ENCODE measurements at places on chromosomes 11 and 22. TPM values are rescaled to one million over a fixed set of nuclear protein-coding genes. Genes with fewer than 3 reads are reported as not detected.

DNA sequence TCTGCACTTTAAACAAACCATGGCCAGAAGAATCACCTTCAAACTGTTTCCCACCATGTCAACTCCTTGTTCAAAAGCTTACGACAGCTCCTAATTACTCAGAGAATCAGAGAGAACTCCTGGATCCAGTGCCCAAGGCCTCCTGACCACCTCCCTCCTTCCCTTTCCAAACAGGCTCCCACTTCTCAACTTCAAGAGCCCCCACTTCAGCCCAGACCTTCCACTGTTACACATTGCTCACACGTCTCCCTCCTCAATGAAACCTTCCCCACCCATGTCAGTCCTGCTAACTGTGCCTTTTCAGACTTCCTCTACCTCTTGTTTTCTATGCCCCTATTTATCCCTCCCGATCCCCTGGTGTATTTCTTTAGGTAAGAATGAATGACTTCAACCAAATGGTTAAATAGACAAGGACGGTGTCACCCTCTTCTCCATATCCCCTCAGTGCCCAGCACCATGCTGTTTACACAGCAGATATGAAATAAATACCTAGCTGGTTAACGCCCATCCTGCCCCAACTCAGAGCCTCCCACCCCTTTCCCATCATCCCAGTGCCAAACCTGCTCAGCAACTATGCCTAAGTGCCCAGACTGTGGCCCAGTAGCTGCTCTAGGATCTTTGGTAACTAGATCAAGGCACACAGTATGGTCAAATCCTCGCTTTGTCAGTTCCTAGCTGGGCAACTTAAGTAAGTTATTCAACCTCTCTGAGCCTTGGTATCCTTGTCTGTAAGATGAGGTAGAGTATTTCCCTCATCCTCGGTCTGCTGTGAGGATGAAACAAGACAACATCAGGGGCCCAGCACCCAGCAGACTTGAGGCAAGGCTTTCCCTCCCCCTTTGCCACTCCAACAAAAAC is 36.8 kb downstream of the PLEKHA7 start:
- no peak for DNase-seq

Gene TXN2
- 20.4 TPM for total RNA-seq

Gene MS4A6A
- total RNA-seq = 3.7 TPM

GRCh38 chr11:70913715-70914231 is 338.6 kb downstream of the SHANK2 start:
- DNase-seq = no peak

DNA sequence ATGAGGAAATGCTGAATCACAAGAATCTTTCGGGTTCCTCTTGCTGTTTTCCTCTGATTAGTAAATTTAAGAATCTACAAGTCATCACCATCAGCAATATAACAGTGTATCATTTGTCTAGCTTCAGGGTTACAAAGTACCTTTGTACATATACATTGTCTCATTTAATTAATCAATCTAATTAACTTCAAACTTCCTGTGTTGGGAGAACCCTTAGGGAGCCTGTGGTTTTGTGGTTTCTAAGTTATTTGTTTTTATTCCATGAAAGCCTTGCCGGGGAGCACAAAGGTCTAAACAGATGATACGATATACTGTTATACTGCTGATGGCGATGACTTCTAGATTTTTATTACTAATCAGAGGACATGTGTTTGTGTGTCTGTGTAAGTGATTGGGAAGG is 41.0 kb downstream of the TIMP3 start:
- no peak for DNase-seq

Gene SEC14L3
- total RNA-seq = not detected

- no peak for DNase-seq
Observed at GRCh38 chr22:19579115-19579811, 55.1 kb upstream of the CLDN5 start.

Gene PLCB3
- 6.5 TPM for total RNA-seq

GRCh38 chr11:46914363-46914762 is 4.0 kb downstream of the LRP4 start:
- no peak for DNase-seq

- DNase-seq = no peak
Observed at GRCh38 chr11:57566905-57567514, 462 bp downstream of the UBE2L6 start.

GRCh38 chr11:134521452-134522289 is 109.6 kb upstream of the B3GAT1 start:
- DNase-seq = no peak

Gene CSNK2A3
- 0.46 TPM for total RNA-seq

- DNase-seq = peak; percentile 33
Observed at GRCh38 chr11:62324731-62325556, 12.3 kb upstream of the ASRGL1 start.

DNA sequence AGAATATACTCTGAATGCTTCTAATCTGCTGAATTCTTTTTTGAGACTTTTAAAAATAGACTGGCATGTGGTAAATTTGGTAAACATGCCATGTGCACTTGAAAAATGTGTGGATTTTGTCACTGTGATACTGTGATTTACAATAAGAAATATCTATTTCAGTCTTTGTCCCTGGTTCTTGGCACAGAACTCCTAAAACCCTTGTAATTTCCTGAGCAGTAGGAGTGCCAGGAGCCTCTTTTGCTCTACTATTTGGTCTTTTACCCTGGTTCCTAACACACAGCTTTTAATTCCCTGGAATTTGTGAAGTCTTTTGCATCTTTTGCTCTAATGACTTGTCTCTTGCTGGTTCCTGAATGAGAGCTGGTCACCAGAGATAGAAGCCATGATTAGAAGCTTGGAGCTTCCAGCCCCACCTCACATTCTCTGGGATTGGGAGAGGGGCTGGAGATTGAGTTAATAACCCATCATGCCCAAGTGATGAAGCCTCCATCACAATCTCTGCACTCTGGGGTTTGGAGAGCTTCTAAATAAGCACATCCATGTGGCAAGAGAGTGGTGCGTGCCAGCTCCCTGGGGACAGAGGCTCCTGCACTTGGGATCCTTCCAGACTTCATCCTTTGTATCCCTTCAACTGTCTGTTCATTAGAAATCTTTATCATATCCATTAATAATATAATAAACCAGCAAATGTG is 27.2 kb upstream of the SYT13 start:
- no peak for DNase-seq

- no peak for DNase-seq
Observed at GRCh38 chr22:37021041-37021440, 1.5 kb downstream of the MPST start.
